ENCODE measurements at places on chromosomes 3 and 15.

- DNase-seq: no peak
Observed at GRCh38 chr15:40002295-40002694, 36.7 kb downstream of the SRP14 start.

DNA sequence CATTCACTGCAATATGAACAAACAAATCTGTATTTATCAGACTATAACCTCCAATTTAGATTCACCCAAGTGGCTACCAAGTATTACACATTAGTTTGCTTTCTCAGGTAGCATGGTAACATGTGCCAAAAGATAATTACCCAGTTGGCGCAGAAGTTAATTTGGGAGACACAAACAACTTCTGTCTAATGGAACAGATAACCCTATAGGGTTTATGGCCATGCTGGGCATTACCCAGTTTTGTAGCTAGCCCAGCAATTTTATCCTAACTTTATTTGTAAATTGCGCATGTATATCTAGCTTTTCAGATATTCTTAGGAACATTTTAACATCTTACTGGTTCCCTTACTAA lies 780 bp downstream of the RPL22L1 start:
- no peak for DNase-seq

DNA sequence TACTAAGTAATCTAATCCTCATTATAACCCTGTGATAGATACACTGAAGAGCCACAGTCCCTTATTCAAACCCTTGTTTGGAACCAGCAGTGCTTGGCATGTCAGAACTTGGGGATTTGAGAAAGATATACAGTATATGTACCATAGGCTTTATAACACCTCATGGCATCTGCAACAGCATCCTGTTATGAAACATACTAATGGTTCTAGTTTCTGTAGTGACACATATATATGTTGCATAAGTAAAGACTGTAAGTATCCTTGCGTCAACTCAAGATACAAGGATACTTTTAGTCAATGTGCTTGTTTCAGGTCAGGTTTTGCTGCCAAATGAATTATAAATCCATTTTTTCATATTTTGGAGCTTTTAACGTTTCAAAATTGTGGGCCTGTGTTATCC lies 58.5 kb downstream of the CCNL1 start:
- DNase-seq: no peak

- DNase-seq: no peak
Observed at GRCh38 chr3:15439476-15439875, 12.1 kb downstream of the EAF1 start.

GRCh38 chr3:52175416-52176179 lies 21.4 kb upstream of the POC1A start:
- no peak for DNase-seq

Measured in activated naive CD8-positive, alpha-beta T cell treated with anti-CD3 and anti-CD28 coated beads, Interleukin-2, amount 50 U/mL, for 16 hours (primary cell).